ENCODE measurements at places on chromosomes 6 and 20.

GRCh38 chr20:16535277-16535676 is 38.0 kb downstream of the KIF16B start:
- no peak for DNase-seq

- no peak for DNase-seq
These were observed 76.5 kb downstream of the NRN1 start for GRCh38 chr6:5930143-5930770.

- no peak for DNase-seq
These were observed 50.3 kb downstream of the RRBP1 start for GRCh38 chr20:17631576-17632319.

DNA sequence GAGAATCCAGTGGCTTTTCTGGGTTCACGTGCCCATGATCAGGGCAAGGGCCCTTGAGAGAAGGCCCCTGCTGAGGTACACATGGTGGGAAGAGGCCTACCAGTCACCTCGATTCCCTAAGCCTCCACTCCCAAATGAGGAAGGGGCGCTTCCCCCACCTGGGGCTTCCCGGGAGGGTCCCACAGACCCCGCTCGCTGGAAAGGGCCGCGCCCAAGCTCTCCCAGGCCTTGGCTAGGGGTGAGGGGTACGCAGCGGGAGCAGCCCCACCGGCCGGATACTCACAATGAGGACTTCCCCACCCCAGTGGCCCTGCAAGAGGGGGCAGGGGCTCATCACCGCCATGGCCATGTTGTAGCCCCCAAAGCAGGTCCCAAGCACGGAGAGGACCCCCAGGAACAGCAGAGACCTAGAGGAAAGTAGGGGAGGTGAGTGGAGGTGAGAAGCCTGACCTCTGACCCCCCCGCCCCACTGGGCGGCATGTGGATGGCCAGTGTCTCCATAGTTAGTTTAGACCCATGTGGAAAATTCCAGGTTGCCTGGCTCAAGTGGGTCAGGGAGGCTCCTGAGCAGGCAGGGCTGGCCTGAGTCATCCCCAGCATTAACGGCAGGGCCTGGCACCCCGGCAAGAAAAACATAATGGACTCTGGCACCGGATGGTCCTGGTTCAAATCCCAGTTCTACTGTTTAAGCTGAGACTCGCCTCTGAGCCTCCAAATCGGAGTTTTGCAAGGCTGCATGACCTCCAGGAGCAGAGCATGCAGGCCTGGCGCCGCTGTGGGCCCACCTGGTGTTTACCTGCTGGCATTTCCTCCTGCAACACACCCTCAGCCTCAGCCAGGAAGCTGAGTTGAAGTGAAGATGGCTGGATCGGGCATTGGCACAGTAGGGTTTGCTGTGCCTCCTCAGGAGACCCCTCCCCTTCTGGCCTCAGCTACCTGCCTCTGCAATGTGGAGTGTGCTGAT is 6.6 kb downstream of the SLC52A3 start:
- DNase-seq, result no peak

DNA sequence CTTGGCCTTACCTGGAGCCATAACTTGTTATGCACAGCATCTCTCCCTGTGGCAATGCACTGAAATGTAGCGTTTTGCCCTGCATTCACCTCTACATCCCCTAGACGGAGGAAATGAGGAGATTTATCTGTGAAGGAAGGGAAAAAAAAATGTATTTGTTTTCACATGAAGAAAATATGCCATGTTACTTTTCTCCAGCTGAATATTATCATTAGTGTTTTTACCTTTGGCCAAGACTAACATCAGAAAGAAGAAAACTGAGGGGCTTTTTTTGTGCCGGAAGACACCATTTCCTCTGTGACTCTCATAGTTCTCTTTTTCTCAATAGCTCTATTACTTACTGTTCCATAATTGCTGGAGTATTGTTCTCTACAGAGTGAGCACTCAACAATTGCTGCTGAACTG is 280.4 kb downstream of the PTPRK start:
- no peak for DNase-seq

DNA sequence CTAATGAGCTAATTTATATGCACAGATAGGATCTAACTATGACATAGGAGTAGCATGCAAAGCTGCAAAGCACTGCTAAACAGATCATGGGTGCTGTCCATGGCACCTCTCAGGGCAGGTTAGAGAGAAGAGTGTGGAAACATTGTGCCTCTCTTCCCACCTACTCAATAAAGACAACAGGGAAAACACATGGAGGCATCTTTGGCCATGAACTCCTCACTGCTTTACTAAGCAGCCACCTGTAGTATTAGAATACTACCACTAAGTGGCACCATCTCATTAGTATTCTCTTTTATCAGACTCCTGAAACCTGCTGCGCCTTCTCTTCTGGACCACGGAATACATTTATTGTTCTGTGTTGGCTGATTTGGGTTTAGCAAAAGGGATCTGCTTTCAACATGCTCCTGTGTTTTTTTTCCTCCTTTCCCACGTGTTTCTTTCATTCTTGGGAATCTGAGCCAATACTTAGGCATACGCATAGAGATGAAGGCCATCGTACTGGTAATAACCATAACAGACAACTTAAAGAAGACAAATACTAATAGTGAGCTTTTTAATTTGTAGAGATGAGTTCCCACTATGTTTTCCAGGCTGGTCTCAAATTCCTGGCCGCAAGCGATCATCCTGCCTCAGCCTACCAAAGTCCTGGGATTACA is 9.4 kb upstream of the HDDC2 start:
- peak; percentile 24 for DNase-seq

GRCh38 chr6:103122766-103123601 is 1729.5 kb downstream of the GRIK2 start:
- peak; percentile 26 for DNase-seq

- DNase-seq, result no peak
These were observed 76.9 kb downstream of the GINS1 start for GRCh38 chr20:25484224-25484846.

DNA sequence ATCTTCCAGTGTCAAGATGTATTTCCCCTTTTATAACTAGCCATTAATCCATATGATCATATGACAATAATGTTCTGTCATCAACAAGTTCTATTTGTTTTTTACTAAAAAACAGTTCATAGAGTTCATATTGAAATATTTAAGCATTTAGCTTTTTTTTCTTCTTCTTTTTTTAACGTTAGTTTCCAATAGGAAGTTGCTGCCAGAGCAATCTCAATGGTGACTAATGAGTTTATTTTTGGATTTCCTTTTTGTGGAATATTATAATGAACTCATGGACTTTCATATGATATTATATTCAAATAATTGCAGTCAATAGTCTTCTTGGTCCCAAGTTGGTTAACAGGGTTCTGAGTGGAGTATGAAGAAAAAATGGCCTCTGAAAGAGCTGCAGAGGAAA is 343.3 kb downstream of the BCKDHB start:
- no peak for DNase-seq

- DNase-seq, result no peak
These were observed 678.1 kb upstream of the ID4 start for GRCh38 chr6:19159089-19159488.

- no peak for DNase-seq
These were observed 76.8 kb downstream of the MAP3K4 start for GRCh38 chr6:161068321-161068741.

GRCh38 chr6:389143-389542 is 2.4 kb upstream of the IRF4 start:
- no peak for DNase-seq

- no peak for DNase-seq
These were observed 56.9 kb downstream of the CD109 start for GRCh38 chr6:73752943-73753342.

DNA sequence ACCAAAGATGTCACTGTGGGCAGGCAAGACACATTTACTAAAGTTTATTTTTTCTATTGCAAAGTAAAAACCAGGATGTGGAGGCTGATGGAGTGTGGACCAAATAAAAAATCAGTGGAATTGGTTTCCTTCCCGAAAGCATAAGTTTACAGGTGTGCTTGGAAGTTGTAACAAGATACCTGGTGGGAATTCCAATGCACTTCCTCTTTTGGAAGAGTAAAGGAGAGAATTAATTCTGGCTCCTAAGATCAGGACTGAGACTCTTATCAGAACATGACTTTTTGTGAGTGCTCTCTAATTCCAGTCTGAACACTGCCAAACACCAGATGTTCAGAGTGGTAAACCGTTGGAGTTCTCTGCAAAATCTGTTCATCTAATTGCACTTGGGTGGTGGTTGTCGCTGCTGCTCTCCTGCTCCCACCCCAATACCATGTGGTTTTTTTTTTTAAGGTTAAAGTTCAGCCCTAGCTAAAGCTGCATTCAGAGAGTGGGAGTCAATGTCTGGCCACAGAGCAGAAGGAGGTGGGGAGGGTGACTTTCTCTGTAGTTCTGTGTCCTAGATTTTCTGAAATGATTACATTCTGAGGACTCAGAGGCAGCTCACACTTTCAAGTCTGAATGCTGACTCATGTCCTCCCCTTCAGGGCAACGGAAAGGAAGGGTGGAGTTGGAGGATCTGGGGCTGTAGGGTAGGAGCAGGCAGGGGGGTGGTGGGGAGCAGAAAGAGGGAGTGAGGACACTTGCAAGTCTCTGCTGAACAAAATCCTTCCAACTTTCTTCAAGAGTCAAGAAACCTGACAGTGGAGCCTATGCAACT is 275.8 kb upstream of the PRDM1 start:
- DNase-seq, result peak; percentile 24
